Activated CD8-positive, alpha-beta T cell treated with anti-CD3 and anti-CD28 coated beads, Interleukin-2, amount 10 ng/mL, durations not matched to agents 7 days and 5 days (primary cell): ENCODE measurements at places on chromosomes 11 and 22.

DNA sequence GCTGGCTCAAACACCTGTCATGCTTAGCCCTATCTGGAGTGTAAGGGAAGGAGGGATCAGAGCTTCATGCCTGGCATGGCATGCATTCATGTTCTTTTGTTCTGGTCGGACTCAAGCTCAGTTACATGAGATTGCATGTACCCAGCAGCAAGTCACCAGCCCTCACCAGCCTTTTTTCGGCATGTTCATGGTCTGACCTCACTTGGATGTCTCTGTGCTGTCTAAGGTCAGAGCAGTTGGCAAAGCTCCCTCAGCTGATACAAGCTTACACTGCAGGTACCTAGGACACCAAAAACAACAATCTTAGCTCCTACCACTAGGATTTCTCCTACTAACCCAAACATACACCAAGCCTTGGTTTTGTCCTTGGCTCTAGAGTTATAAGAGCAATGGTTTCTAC, 152.6 kb downstream of the BARX2 start:
- H3K4me1 ChIP-seq: no peaks in the 10 kb centered on the region
- no peak overlapping the region for H3K4me3 ChIP-seq
- DNase-seq: no peak
- H3K36me3 ChIP-seq: no peaks in the 10 kb centered on the region

GRCh38 chr11:57356268-57356667, 18.1 kb downstream of the P2RX3 start:
- no peak overlapping the region for H3K27ac ChIP-seq
- DNase-seq: no peak
- no peaks in the 10 kb centered on the region for H3K36me3 ChIP-seq
- no peak overlapping the region for H3K4me3 ChIP-seq
- peaks cover 29% of the 10 kb centered on the region for H3K27me3 ChIP-seq

GRCh38 chr11:47861728-47862127, 13.6 kb upstream of the NUP160 start:
- peaks cover 42% of the 10 kb centered on the region for H3K4me1 ChIP-seq
- H3K36me3 ChIP-seq: no peaks in the 10 kb centered on the region
- H3K4me3 ChIP-seq: no peak overlapping the region
- H3K27ac ChIP-seq: no peak overlapping the region

- peak overlapping the region; percentile 72 for H3K4me3 ChIP-seq
- DNase-seq: no peak
- no peak overlapping the region for H3K27ac ChIP-seq
- H3K27me3 ChIP-seq: peaks cover 10% of the 10 kb centered on the region
- H3K36me3 ChIP-seq: peaks cover 20% of the 10 kb centered on the region
Observed at GRCh38 chr11:111540937-111541253, 375 bp downstream of the LAYN start.

DNA sequence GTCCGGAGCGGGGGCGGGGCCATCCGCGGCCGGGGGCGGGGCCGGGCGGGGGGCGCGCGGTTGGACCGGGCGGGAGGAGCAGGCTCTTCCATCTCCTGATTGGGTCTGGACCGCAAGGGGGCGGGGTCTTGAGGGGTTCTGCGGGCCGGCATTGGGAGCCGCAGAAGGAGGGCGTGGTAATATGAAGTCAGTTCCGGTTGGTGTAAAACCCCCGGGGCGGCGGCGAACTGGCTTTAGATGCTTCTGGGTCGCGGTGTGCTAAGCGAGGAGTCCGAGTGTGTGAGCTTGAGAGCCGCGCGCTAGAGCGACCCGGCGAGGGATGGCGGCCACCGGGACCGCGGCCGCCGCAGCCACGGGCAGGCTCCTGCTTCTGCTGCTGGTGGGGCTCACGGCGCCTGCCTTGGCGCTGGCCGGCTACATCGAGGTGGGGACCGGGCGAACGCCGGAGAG, at the start of gene APLP2:
TSS of gene APLP2 (plus strand) at position 236 of the 450 bp plus-strand sequence. CDS start at position 320, 84 bp downstream.
- peaks cover 35% of the 10 kb centered on the region for H3K27me3 ChIP-seq
- peak within 1 kb of the TSS; percentile 92 for H3K4me3 ChIP-seq
- H3K36me3 ChIP-seq: no peaks in the 10 kb centered on the region
- DNase-seq: peak; percentile 98
- H3K27ac ChIP-seq: peak within 1 kb of the TSS; percentile 77

DNA sequence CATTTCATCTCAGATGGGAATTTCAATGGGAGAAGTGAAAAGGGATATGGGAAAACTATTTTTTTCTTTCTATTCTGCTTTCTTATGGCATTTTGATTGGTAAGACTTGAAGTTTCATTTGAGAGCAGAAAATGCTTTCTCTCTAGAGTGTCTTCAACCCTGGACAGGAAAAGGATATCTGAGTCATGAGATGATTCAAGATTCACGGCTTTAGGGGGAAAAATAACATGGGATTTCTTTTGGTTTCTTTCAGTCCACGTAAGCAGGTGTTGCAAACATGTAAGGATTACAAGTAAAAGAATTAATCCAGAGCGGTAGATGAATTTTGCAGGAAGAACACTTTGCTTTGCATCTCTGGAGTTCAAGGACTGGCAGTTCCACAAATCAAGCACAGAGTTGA, 1001.0 kb upstream of the TENM4 start:
- H3K4me3 ChIP-seq: no peak overlapping the region
- no peaks in the 10 kb centered on the region for H3K27me3 ChIP-seq
- no peak for DNase-seq

GRCh38 chr11:123438131-123438627, 8.1 kb downstream of the GRAMD1B start:
- no peaks in the 10 kb centered on the region for H3K27me3 ChIP-seq
- H3K27ac ChIP-seq: peak overlapping the region; percentile 60
- no peak for DNase-seq
- H3K4me1 ChIP-seq: peaks cover 90% of the 10 kb centered on the region
- peak overlapping the region; percentile 1 for H3K4me3 ChIP-seq

DNA sequence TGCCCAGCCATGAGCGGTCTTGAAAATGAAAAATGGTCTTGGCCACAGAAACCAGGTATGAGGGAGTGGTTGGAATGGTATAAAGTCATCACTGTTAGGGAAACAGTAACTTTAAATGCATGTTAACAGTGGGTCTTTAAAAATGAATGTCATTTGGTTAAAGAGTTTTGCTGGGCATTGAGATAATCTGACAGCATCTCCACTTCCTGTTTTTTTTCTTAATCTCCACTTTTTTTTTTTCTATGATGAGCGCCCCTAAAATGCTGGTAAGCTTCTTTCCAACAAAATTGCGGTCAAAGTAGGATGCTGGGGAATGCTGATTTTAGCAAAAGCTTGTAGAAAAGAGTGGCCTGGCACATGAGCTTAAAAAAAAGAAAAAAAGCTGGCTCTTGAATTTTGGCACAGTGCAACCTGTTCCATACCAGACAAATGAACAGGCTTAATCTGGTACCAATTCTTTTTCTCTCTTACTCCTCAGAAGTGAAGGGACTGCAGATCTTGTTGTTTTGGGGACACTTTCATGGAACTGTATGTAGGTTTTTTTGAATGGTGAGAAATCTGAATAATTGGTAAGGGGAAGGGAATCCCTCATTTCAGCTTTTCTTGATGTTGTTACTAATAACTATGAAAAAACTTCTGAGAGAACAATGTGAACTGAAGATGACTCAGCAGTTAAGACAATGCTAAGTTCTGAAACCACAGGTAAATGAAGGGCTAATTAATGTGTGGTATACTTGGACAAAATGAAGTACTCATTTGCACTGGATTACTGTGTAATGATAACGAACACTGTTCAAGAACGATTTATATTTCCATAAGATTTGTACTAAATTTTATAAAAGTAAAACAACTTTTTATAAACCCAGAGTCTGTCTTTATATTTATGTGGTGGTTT, 3.1 kb upstream of the ARHGEF12 start:
- peaks cover 2% of the 10 kb centered on the region for H3K36me3 ChIP-seq
- no peak for DNase-seq
- peaks cover 16% of the 10 kb centered on the region for H3K4me1 ChIP-seq

- no peak overlapping the region for H3K4me3 ChIP-seq
- H3K27me3 ChIP-seq: peaks cover 2% of the 10 kb centered on the region
- no peak for DNase-seq
- peaks cover 25% of the 10 kb centered on the region for H3K4me1 ChIP-seq
Observed at GRCh38 chr11:107856981-107857517, 1.5 kb downstream of the SLC35F2 start.
